HT-29 (cell line): ENCODE measurements at places on chromosomes 5 and 9. TPM values are rescaled to one million over a fixed set of nuclear protein-coding genes. Genes with fewer than 3 reads are reported as not detected.
A peak's percentile ranks its signal among the peaks of the same experiment; 100 is the strongest.

DNA sequence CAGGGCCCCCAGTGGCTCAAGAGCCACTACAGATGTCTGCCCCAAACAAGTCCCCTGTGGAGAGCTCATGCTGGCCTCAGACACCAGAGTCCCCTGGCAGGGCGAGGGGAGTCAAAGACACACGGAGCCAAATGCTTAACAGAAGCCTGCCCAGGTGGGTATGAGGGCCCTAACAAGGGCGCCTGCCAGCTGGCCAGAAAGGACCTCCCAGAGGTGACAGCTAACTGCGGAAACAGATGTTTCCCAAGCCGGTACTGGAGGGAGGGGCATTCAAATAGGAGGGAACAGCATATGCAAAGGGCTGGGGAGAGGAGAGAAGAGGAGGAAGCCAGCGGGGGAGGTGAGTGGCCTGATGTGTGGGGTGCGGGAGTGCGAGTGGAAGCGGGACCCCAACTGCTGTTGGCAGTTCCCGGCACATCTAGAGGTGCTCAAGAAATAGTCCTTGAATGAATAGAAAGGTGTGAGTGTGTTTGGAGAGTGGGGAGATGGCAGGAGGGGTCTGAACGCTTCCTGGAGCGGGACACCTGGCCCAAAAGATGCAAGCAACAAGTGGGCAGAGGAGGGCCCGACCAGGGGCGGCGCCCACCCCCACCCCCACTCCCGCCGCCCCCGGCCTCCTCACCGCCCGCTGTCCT is 824 bp downstream of the MXD3 start:
- peak; percentile 27 for DNase-seq

GRCh38 chr5:15522187-15522520 is 22.2 kb downstream of the FBXL7 start:
- DNase-seq = no peak

S100Z gene
- total RNA-seq = not detected in 2 replicates

GRCh38 chr5:24439465-24439864 is 205.3 kb downstream of the CDH10 start:
- DNase-seq = no peak

DNA sequence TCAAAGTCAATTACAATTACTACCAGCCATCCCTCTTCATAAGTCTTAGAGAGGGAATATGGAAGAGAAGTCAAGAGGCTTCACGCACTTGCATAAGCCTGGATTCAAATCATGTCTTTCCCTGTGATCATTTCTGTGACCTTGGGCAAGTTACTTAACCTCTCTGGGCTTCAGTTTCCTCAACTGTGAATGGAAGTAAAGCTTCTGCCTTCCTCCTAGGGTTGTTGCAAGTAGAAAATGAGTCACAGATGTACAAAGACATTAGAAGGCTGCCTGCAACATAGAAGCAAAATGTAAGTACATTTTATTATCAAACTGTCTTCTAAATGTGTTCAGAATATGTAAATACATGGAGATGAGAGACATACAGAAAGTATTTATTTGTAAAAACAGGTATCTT is 42.3 kb upstream of the SEMA6A start:
- no peak for DNase-seq

- DNase-seq = no peak
Measured at GRCh38 chr9:123825342-123826060, 104.4 kb downstream of the DENND1A start.

DNA sequence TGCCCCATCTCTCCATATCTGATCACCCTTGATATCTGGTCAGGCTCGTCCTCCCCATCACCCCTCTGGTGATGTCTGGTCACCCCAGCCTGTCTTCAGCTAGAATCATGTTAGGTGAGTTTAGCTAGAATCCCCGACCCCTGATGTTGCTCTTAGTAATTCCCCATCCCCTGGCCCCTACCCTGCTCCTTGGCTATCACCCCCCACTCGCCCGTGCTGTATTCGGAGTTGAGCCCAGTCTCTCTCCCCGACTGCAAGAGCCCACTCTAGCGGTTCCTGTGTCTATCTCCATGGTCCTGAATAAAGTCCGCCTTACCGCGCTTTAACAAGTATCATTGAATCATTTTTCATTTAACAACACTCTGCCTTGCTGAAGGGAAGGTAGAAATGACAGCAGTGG is 33.7 kb downstream of the ADAMTS2 start:
- DNase-seq = no peak

GRCh38 chr5:38009749-38010358 is 170.0 kb upstream of the GDNF start:
- no peak for DNase-seq

SPINK7 gene
- total RNA-seq = not detected in 2 replicates

GRCh38 chr5:128213340-128213739 is 129.8 kb downstream of the SLC12A2 start:
- peak; percentile 76 for DNase-seq

- no peak for DNase-seq
Measured at GRCh38 chr5:142133330-142134206, 25.0 kb downstream of the NDFIP1 start.

DNA sequence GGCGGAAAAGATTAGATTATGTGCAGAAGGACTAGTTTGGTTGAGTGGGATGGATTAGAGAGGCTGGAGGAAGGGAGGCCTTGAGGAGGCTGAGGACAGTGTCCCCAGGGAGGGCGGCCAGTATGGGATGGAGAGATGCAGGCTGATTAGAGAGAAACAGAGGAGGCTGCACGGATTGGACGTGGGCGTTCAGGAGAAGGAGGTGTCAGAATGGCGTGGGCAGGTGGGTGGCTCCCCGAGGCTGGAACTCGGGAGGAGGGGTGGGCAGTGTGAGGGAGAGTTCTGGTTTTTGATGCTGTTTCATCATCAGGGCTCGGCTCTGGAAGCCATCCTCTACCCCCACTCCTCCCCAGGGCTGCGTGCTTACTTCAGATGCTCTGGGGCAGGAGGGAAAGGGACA is 13.0 kb downstream of the CDHR2 start:
- no peak for DNase-seq

DNA sequence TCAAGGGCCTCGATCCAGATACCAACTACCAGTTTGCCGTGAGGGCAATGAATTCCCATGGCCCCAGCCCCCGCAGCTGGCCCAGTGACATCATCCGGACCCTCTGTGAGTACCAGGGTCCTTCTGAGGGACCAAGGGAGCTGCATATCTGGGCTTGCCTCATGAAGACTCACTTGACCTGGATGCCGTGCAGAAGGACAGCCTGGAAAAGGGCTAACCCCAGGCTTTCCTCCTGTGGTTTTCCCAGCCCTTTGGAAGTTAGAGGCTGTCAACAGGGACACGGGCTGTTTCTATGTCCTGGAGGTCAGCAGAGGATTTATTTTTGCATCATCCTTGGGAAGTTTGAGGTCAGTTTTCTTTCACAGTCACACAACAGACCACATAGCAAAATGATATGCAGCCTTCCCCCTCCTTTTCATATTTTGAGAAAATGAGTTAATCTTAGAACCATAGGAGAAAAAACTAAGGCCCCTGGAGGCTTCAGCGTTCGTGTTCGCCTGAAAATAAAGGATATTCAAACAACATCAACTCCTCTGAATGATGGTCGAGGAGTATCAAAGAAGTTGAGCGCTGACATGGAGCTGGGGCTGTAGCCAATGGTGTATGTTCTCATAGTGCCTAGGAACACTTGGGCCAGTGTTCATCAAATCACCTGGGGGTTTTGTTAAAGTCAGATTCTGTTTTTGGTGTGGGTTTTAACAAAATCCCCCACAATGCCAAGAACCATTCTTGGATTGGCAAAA is 112.2 kb downstream of the EGFLAM start:
- DNase-seq = no peak

- no peak for DNase-seq
Measured at GRCh38 chr9:76906647-76906975, 697 bp upstream of the PRUNE2 start.

- DNase-seq = peak; percentile 17
Measured at GRCh38 chr5:115602591-115603125, 379 bp upstream of the TICAM2 start.

LARP1 gene
- 117 and 123 TPM in 2 replicates for total RNA-seq

GRCh38 chr9:95552255-95552654 is 35.5 kb upstream of the PTCH1 start:
- DNase-seq = no peak

GRCh38 chr9:133670466-133670865 is 34.3 kb downstream of the DBH start:
- DNase-seq = no peak

ECPAS gene
- total RNA-seq = 35.9 and 41.4 TPM in 2 replicates

- no peak for DNase-seq
Measured at GRCh38 chr5:14716755-14717752, 52.5 kb downstream of the OTULIN start.

DNA sequence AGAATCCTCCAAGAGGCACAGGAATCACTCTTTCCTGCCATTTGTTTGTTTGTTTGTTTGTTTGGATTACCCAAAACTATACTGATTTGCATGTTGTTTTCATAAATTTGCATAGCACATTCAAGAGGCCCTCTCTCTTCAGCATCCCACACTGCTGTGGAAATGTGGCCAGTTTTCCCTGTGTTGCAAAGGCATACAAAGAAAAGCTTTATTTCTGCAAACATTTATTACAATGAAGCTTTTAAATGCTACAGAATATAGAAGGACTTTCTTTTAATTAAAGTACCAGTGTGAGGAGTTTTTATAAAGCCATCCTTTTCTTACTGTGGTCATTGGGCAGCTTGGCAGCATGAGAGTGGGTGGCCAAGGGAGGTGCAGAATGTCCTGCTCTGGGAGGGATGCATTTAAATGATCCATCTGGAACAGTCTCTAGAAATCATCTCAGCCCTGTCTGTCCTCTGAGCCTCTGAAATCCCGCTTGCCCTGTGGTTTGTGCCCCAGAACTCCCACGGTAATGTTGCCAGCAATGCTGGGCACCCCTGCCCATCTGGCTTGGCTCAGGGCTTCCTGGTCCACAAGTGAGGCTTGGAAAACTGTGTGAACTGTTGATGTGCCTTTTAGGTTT is 356.8 kb upstream of the KIF2A start:
- DNase-seq = no peak

GRCh38 chr9:2709645-2710101 is 7.6 kb upstream of the KCNV2 start:
- no peak for DNase-seq

GRCh38 chr5:162289489-162289888 is 221.9 kb downstream of the GABRG2 start:
- DNase-seq = no peak

DNA sequence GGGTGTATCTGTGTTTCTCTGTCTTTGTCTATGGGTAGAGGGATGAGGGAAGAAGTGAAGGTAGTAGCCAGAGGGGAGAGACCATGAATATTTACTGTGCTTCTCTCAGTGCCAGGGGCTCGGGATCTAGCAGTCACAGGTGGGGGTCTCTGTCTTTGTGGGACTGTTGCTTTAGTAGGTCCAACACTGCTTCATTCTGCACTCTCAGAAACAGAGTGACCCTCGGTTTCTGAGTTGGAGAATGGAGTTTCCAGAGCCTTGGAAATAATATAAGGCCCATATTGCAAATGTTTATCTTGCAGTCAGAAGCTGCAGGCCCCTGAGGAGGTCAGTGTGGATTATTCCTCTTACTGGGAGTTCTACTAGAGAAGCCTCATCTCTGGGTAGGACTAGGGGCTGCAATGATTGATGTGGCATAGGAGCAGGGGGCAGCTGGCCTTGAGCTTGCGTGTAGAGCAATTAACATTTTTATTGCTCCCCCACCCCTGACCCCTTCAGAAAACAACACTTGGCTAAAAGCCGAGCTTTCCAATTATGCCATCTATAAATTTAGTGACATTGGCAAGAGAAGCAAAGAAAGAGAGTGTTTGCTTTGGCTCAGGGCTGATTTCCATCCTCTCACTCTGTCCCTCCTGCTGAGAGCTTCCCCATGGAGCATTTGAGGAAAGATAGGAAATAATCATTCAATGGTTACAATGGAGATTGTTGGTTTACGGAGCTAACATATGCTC is 55.0 kb upstream of the TRPC7 start:
- DNase-seq = no peak

GRCh38 chr9:3331801-3332200 is 194.0 kb downstream of the RFX3 start:
- peak; percentile 29 for DNase-seq

AGXT2 gene
- not detected in 2 replicates for total RNA-seq

DNA sequence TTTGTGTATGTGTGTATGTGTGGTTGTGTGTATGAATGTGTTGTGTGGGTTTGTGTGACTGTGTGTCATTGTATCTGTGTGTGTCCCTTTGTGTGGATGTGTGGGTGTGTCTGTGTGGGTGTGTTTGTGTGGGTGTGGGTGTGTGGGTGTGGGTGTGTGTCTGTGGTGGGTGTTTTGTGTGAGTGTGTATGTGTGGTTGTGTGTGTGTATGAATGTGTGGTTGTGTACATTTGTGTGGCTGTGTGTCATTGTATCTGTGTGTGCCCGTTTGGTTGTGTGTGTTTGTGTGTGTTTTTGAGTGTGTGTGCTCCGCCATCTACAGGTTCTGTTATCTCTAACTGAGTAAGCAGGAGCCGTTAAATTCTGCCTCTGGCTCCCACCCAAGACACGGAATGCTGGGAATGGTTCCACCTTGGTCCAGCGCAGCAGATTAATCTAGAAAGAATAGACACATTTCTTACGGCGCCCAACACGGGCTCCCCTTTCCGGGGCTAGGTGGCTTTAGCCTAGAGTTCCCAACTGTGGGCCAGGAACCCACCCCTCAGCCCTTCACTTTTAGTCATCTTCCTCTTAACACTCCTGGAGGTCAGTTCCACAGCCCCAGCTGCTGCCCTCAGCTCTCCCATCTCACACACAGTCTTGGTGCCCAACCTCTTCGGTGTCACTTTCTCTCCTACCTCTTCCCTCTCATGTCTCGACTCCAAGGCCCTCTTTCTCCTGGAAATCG is 197.1 kb downstream of the TTLL11 start:
- DNase-seq = peak; percentile 13

- DNase-seq = peak; percentile 44
Measured at GRCh38 chr5:55600497-55601203, 65.9 kb upstream of the PLPP1 start.

C5 gene
- total RNA-seq = 0.08 and 0.33 TPM in 2 replicates

GRCh38 chr5:3598769-3599211 is 3.2 kb downstream of the IRX1 start:
- no peak for DNase-seq

GRCh38 chr5:10477943-10478342 is 36.3 kb downstream of the ROPN1L start:
- DNase-seq = no peak

HDAC3 gene
- 69.8 and 84.9 TPM in 2 replicates for total RNA-seq

DNA sequence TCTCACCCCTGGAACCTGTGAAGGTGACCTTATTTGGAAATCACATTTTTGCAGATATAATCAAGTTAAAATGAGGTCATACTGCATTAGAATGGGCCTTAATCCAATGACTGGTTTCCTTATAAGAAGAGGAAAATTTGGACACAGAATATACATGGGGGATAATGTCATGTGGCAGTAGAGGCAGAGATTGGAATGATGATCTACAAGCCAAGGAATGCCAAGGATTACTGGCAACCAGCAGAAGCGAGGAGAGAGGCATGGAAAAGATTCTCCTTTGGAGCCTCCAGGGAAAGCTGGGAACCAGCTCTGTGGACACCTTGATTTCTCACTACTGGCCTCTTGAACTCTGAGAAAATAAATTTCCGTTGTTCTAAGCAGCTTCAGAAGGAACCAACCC is 20.2 kb upstream of the CEP78 start:
- DNase-seq = no peak

GRCh38 chr9:20624201-20625002 is 2.1 kb upstream of the MLLT3 start:
- peak; percentile 83 for DNase-seq

GRCh38 chr9:137221095-137221505 is 940 bp downstream of the RNF208 start:
- no peak for DNase-seq

ZNF454 gene
- total RNA-seq = not detected in 2 replicates
